CD4-positive, alpha-beta T cell treated with Interleukin-15 for 4 hours (primary cell): ENCODE measurements at places on chromosomes 1 and 21.

GRCh38 chr1:65431111-65431705 lies 10.7 kb downstream of the LEPR start:
- peak; percentile 27 for DNase-seq

DNA sequence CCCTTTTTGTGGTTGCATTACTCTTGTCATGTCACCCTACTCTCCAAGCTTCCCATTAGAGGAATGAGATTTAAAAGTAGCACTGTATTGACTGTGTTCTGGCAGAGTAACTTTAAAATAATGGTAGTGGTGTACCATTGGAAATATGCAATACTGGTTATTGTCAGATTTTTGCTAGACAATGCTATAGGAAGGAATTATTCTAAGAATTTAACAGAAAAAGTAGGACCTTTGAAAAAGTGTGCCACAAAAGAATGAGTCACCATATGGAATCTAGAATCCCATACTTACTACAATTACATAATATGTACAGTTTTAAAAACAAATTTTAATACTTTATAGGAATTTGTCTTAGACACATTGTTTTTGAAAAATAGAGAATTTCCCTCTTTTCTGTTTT lies 13.8 kb downstream of the MIER1 start:
- DNase-seq = no peak

GRCh38 chr1:119687434-119688079 lies 24.2 kb upstream of the PHGDH start:
- DNase-seq = no peak

DNA sequence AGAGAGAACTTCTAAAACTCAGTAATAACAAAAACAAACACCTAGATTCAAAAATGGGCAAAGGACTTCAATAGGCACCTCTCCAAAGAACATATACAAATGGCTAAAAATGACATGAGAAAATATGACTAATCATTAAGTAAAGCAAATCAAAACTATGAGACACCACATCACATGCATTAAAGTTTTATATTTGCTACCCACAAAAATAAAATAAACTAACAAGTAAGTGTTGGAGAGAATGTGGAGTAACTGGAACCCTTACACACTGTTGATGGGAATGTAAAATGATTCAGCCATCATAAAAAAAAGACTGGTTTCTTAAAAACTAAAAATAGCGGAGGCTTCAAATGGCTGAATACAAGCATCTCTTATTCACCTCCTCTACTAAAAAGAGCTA lies 262.1 kb upstream of the PKN2 start:
- DNase-seq = no peak

DNA sequence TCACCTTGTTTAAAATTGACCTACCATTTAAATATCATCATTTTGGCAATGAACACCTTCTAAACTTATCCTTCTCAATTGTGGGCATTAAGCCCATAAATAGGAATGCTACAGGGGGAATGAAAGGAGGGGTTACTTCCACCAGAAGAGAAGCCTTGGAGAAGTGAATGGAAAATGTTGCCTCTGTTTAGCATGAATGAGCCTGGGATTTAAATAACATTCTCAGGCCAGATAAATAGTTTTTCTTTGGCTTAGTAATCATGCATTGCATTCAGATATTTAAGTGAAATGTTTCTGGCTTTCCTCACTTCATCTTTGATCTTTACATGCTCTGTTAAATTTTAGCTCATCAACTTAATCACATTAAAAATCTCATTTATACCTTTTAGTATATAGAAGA lies 284.3 kb upstream of the FMN2 start:
- DNase-seq = no peak

DNA sequence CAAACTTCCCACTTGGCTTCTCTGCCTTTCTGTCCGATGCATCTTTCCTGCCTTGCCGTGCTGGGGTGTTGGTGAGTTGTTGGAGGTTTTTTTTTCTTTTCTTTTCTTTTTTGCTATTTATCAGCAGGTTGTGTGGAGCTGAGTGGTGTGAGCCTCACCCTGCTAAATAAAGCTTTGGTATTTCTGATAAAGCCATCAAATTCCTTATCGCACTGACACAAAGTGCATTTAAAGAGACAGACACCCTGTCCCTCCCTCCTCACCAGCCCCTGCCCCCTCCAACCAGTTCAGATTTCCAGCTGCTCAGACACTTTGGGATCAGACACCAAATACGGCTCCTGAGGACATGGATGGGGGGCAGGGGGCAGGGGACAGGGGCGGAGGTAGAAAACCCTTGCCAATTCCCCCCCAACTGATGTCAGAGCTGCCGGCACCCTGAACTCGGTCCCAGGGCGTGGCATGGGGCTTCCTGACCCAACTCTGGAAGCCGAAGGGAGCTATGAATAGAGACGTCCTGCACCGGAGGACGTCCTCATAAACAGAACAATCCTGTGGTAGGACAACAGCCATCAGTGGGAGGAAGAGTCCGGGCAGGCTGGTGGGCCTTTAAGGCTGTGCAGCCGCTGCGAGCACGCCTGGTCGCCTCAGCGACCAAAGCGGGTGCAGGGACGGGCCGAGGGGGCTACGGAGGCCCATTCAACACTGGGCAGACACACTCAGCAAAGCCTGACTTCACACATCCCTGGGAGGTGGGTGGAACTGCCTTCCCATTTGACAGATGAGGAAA lies 79.0 kb downstream of the CASZ1 start:
- DNase-seq = no peak

- no peak for DNase-seq
These were observed 23.8 kb downstream of the MACF1 start for GRCh38 chr1:39228252-39228651.

DNA sequence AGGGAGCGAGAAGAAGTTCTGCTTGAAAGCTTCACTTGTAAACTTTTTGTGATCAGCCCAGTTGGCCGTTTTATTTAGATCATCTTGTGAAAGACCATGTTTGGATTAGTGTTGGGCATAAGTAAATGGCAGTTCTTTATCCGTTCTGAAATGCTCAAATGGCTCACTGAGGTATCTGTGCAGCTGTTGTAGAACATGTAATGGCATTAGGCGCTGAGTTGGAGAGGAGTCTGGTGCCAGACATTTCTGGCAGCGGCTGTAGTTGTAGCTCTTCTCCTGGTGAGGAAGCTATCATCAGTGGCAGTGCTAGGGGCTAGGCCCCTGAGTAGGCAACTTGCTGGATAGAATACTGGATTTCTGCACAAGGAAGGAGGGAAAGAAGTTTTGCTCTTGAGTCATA lies 321.6 kb downstream of the LMO4 start:
- no peak for DNase-seq

DNA sequence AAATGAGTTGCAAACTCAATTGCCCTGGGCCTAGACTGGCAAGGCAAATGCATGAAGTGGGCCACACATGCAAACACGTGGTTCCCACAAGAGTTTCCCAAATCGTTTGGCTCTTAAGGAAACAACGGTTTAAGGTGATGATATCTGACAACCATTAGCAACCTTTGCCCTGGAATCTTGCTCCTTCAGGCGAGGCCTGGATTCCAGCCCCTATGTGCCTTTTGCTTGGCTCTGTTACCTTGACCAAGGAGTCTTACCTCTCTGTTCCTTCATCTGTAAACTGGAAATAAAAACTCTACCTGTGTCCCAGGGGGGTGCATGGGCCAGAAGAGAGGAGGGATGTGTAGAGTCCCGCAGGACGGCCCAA lies 72.1 kb upstream of the CASZ1 start:
- no peak for DNase-seq

GRCh38 chr1:159302095-159302494 lies at the start of gene FCER1A:
Gene FCER1A, plus strand, starts transcription at chr1:159302336. Its CDS starts 29 bp downstream, at chr1:159302365.
- DNase-seq = no peak
